Fibroblast of the aortic adventitia (primary cell): ENCODE measurements at places on chromosomes 5 and 9. TPM values are rescaled to one million over a fixed set of nuclear protein-coding genes. Genes with fewer than 3 reads are reported as not detected.

Gene CCDC152
- 3.4 and 5.8 TPM in 2 replicates for total RNA-seq

Gene TAF11L4
- not detected in 2 replicates for total RNA-seq

Gene SEMA5A
- 13.9 and 57.0 TPM in 2 replicates for total RNA-seq

Gene MAMDC2
- total RNA-seq: 0.45 and 2.8 TPM in 2 replicates

Gene PPP3R2
- total RNA-seq: not detected in 2 replicates

Gene SPATA31D1
- total RNA-seq: not detected in 2 replicates

Gene SPINK4
- not detected in 2 replicates for total RNA-seq

Gene PIP5KL1
- 1.6 and 2.6 TPM in 2 replicates for total RNA-seq

Gene CCDC127
- 8.2 and 8.3 TPM in 2 replicates for total RNA-seq

Gene WNT8A
- not detected in 2 replicates for total RNA-seq

Gene NR4A3
- 1.1 and 1.5 TPM in 2 replicates for total RNA-seq

Gene IFNB1
- total RNA-seq: not detected in 2 replicates

Gene GDNF
- 0.54 TPM in 1 of 2 replicates, not detected in the other for total RNA-seq

Gene IFNA13
- not detected in 2 replicates for total RNA-seq

Gene PTGES
- total RNA-seq: 6.9 and 30.9 TPM in 2 replicates

Gene GGTA1
- 0.18 TPM in 1 of 2 replicates, not detected in the other for total RNA-seq

Gene PCDHB6
- total RNA-seq: 0.18 TPM in 1 of 2 replicates, not detected in the other

Gene WDR38
- total RNA-seq: not detected in 2 replicates

Gene ANKRD34B
- not detected in 2 replicates for total RNA-seq

Gene QRFP
- total RNA-seq: not detected in 2 replicates

Gene GMCL2
- not detected in 2 replicates for total RNA-seq

Gene ARAP3
- 2.6 and 6.2 TPM in 2 replicates for total RNA-seq

Gene ANP32B
- 17.0 and 149 TPM in 2 replicates for total RNA-seq

Gene ANKRD18B
- total RNA-seq: 1.9 TPM in 1 of 2 replicates, not detected in the other

Gene LTC4S
- 1.5 and 3.3 TPM in 2 replicates for total RNA-seq

Gene WDR41
- total RNA-seq: 81.3 and 380 TPM in 2 replicates

Gene CYLC2
- not detected in 2 replicates for total RNA-seq

Gene S1PR3
- 12.8 and 31.1 TPM in 2 replicates for total RNA-seq

Gene CCL27
- total RNA-seq: not detected in 2 replicates

Gene DAB2IP
- total RNA-seq: 11.4 and 17.4 TPM in 2 replicates

Gene RIOK2
- 24.9 and 27.5 TPM in 2 replicates for total RNA-seq

Gene PCDHA10
- total RNA-seq: under 0.01 and 0.09 TPM in 2 replicates

Gene WNK2
- total RNA-seq: not detected in 2 replicates

Gene TAF11L5
- total RNA-seq: not detected in 2 replicates

Gene PCDHA6
- 0.27 and 1.3 TPM in 2 replicates for total RNA-seq
